ENCODE measurements at places on chromosomes 2 and 18.

DNA sequence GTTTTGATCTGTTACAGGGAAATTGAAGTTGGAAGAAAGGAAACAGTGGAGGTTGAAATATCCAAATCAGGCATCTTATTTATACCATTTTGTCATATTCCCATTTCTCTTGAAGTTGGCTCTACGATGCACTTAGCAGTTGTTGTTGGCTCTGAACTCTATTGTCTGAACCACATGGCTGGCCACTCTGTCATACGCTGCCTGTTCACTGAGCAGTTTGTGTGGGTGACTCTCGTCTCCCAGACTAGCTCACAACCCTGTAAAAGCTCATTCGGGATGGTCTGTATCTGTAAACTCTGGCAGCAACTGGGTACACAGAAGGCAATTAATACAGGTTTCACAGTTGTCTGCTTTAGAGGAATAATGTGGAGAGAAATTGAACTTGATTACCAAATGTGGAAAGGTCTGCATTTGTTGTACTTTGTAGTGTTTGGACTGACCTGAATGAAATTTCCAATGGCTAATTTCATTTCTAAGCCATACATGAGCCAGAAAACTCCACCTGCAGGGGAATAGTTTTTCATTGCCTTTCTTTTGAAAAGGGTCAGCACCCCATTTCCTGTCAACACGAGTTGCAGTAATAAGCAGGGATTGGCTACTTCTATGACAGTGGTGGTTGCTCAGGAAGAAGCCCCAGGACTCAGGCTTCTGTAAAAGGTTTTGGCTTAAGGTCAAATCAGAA is 378.2 kb downstream of the OSR1 start:
- DNase-seq, result no peak

- DNase-seq, result no peak
Measured at GRCh38 chr2:4140281-4140970, 437.1 kb downstream of the DCDC2C start.

GRCh38 chr2:144322379-144322778 is 197.5 kb downstream of the ZEB2 start:
- DNase-seq, result peak; percentile 93

GRCh38 chr2:161337247-161337646 is 29.0 kb downstream of the PSMD14 start:
- no peak for DNase-seq

- DNase-seq, result peak; percentile 49
Measured at GRCh38 chr2:28821295-28821958, 10.8 kb downstream of the SPDYA start.

DNA sequence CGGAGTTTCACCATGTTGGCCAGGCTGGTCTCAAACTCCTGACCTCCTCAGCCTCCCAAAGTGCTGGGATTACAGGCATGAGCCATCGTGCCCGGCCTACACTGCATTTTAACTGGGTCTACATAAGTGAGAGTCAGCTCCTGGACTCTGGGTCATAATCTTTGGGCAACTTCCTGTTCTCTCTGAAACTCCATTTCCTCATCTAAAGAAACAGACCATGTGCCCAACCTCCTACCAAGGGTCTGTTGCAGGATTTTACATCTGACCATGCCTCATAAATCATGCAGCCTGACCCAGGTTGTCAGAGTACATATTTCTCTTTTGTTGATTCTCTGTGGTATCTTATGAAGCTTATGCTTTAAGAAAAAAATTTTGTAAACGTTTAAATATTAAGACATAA is 280.4 kb downstream of the ALPK2 start:
- no peak for DNase-seq

DNA sequence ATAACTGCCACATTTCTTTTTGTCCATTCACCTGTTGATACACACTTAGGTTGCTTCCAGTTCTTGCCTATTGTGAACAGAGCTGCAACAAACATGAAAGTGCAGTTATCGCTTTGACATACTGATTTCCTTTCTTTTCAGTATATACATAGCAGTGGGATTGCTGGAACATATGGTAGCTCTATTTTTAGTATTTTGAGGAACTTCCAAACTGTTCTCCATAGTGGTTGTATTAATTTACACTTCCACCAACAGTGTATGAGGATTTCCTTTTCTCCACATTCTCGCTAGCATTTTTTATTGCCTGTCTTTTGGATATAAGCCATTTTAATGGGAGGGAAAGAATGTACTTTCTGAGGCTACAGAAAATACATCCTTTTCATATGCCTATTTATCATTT is 167.4 kb downstream of the GULP1 start:
- no peak for DNase-seq
